ENCODE measurements at places on chromosomes 11 and 22.

- no peak for DNase-seq
Measured at GRCh38 chr22:20503816-20504215, 3.6 kb upstream of the MED15 start.

DNA sequence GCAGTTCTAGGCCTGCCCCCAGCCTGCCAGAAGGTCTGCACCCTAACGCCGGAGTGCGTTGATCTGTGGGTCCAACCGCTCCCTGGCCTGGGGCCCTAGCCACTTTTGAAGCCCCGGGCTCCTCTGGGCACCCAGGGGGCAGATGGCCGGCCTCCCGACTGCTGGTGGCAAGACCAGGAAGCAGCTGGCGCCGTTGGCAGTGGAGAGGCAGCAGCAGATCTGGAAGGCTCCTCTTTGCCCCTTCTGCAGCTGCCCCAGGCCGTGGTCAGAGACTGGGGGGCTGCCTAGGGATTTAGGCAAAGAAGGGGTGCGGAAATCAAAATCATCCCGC, 445 bp upstream of the VWCE start:
- no peak for DNase-seq

GRCh38 chr22:19767427-19768341, 7.1 kb downstream of the TBX1 start:
- no peak for DNase-seq

GRCh38 chr11:107830915-107831540, 27.6 kb downstream of the SLC35F2 start:
- no peak for DNase-seq

- no peak for DNase-seq
Measured at GRCh38 chr11:2149460-2149859, 10.3 kb upstream of the IGF2 start.

GRCh38 chr11:4480577-4481239, 1.7 kb upstream of the OR52K1 start:
- DNase-seq: no peak
